ENCODE measurements at places on chromosomes 16 and 17. TPM values are rescaled to one million over a fixed set of nuclear protein-coding genes. Genes with fewer than 3 reads are reported as not detected.

GRCh38 chr16:51523400-51523799 lies 372.3 kb upstream of the SALL1 start:
- no peak for DNase-seq

Gene PRSS21
- total RNA-seq = not detected

- DNase-seq = no peak
Measured at GRCh38 chr16:12602811-12603698, 200.6 kb downstream of the CPPED1 start.

Gene AATF
- total RNA-seq = 81.7 TPM

- DNase-seq = no peak
Measured at GRCh38 chr16:74868501-74868900, 93.9 kb upstream of the FA2H start.

Measured in Caco-2 (cell line).